ENCODE measurements at places on chromosomes 5 and 9.
A peak's percentile ranks its signal among the peaks of the same experiment; 100 is the strongest.

GRCh38 chr5:147310059-147310704, 75.4 kb downstream of the STK32A start:
- peak; percentile 6 for DNase-seq

GRCh38 chr9:85942913-85943709, 2.2 kb downstream of the NAA35 start:
- DNase-seq: no peak

DNA sequence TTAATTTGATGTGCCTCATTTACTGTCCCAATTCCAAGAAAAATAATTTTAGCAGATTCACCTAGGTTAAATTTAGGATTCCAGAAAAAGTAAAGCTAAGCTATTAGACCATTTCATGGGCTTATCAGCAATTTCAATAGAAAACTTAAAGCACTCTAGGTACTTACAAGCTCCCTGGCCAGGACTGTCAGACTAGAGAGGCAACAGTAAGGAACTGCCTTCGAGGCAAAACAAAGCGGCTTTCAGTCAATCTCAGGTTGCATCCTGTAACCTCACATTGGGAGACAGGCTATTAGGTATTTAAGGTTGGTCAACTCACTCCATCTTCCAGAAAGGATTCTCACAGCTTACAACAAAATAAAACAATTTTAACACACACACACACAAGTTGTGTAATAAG, 48.7 kb upstream of the FSD1L start:
- DNase-seq: no peak

GRCh38 chr5:123771715-123772114, 259.7 kb downstream of the CSNK1G3 start:
- DNase-seq: no peak

DNA sequence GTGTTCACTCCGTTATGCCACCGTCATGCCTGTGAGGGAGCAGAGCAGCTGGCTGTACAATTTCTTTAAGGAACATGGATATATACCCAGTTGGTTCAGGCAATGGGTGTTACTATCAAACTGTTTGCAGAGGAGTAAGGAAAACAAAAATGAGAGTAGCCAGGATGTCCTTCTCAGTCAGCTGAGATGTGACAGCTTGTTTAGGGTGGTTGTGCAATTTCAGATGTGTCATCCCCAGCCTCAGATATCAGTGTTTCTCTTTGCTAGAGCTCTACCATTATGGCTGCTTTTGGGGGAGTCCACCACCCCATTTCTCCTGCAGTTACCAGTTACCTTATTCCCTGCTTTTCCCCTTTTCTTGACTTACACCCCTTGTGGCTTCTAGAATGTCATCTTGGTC, 135.2 kb upstream of the SLC24A2 start:
- DNase-seq: peak; percentile 5

DNA sequence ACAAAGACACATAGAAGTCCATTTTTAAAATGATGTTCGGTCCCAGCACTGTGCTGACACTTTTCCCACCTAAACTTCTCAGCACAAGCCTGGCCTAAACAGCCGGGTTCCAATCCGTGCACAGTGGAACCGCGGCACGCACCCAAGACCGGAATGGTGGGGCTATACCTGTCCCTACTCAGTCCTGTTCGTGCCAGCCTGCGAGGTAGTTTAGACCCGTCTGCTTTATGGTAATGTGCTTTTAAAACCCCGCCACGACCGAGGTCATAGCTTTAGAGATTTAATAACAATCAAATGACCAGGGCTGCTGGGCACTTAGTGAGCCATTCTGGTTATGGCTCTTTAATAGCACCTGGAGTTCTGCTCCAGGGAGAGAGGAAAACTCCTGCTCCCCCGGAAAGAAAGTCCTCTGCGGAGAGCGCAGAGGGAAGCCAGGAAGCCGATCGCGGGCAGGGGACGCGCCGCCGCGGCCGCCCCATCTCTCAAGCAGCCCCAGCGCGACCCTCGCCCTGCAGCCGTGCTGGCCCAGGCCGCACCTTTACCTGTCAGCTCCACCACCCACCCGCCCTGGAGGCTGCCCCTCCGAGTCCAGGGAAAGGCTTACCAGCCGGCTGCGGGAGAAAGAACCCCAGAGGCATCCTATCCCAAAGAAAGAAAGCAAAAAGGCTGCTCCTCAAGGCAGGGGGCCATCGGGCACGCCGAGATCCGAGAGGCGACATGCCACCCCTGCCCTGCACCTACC, 511 bp downstream of the ARL15 start:
- DNase-seq: peak; percentile 10

- DNase-seq: no peak
Observed at GRCh38 chr9:98040212-98040611, 16.3 kb upstream of the NANS start.

DNA sequence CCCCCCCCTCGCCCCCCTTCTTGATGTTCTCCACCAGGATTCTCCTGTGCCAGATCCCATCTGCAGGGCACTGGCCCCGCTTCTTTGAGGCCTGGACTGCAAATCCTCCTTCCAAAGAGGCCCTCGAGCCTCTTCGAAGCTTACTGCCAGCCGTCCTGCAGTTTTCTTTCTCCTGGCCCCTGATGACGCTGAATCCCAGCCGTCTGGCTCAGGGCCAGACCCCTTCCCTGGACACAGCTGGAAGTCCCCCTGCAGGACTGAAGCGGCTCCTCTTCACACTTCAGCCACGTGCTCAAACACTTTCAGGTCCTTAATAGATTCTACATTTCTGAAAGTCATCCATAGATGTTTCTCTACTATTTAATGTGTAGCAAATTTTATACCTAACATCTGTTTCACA, 121.5 kb downstream of the EHMT1 start:
- DNase-seq: peak; percentile 78

DNA sequence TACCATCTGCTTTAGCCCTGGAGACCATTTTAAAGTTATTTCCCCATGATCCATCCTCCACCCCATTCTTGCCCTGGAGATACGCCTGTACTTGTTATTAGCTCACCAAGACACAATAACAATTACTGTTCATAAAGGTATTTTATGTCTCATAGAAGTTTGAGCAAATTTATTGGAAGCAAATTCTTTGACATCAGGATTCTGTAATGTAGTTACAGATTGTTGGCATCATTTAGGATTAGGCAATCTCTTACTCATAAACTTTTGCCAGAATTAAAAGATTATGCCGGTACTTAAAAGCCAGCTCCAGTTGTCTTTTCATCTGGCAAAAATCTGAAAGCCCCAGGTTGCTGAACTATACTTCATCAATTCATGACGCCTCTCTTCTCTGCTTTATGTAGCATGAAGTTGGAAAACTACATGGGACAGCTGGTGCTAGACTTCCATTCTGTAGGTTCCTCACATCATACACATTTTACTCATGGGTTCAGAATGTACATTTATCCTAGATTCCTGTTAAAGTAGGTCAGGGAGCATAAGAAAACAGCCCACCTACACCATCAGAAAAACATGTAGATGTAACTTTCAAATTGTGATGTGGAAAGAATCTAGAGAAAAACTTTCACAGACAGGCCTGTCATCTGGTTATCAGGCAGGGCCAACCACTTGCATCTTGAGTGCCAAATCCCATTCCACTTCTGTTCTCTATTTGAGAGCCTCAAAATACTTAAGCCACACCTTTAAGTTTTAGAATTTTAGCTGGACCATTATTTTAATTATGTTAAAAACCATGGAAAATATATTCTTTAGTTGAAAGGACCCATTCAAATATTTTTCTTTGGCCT, 14.0 kb downstream of the ATP10B start:
- no peak for DNase-seq

DNA sequence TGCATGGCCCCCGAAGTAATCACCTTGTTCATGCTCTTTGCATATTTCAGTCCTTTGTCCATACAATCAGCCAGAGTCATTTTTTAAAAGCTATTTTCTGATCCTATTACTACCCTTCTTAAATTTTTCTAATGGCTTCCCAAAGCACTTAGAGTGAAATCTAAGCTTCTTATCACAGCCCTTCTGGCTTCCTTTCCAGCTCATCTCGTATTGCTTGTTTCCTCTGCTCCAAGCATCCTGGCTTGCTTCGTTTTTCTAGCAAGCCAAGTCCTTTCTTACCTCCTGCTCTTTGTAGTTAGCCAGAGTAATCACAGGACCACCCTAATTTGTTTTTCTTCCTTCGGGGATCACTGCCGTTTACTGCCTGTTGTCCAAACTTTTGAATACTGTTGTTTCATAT, 453.3 kb downstream of the KIF4B start:
- DNase-seq: no peak

DNA sequence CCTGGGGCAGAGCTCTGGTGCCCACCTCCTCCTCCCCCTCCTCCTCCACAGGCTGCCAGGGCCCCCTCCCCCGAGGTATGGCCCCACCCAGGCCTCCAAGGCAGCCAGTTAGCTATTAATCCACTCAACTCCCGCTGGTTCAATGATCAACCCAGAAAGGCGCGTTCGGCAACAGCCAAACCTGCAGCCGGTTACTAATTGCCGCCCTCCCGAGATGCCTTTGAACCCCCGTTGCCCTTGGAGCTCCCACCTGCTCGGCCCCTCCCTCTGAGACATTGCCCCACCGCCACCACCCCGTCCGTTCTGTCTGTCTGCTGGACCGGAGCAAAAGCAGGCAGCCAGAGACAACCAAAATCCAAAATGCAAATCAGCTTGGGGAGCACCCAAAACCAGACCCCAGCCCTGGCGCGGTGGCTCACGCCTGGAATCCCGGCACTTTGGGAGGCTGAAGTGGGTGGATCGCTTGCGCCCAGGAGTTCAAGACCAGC, 25.8 kb downstream of the NOTCH1 start:
- no peak for DNase-seq
